ENCODE measurements at places on chromosomes 7 and 10. TPM values are rescaled to one million over a fixed set of nuclear protein-coding genes. Genes with fewer than 3 reads are reported as not detected.

Gene TAS2R5
- 2.2 TPM for total RNA-seq

DNA sequence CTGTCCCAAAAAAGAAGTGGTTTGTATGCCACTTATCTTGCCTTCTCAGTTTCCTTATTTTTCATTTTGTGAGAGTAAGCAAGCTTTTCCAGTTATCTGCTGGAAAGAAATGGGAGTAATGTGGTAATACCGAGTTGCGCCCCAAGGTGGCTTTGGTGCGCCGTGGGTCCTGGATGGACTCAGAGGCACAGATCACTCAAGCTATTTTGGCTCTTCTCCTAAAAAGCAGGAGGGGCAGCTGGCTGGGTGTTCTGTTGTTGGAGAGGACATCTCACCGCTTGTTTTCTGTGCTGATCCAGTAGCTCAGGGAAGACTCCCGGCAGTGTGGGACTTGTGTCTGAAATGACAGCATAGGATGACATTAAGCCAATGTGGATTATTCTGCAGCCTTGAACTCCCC is 16.4 kb downstream of the PRKRIP1 start:
- no peaks in the 10 kb centered on the region for H3K27me3 ChIP-seq
- H3K27ac ChIP-seq = no peak overlapping the region
- H3K36me3 ChIP-seq = peaks cover 88% of the 10 kb centered on the region
- H3K4me1 ChIP-seq = no peaks in the 10 kb centered on the region
- no peak overlapping the region for H3K4me3 ChIP-seq

DNA sequence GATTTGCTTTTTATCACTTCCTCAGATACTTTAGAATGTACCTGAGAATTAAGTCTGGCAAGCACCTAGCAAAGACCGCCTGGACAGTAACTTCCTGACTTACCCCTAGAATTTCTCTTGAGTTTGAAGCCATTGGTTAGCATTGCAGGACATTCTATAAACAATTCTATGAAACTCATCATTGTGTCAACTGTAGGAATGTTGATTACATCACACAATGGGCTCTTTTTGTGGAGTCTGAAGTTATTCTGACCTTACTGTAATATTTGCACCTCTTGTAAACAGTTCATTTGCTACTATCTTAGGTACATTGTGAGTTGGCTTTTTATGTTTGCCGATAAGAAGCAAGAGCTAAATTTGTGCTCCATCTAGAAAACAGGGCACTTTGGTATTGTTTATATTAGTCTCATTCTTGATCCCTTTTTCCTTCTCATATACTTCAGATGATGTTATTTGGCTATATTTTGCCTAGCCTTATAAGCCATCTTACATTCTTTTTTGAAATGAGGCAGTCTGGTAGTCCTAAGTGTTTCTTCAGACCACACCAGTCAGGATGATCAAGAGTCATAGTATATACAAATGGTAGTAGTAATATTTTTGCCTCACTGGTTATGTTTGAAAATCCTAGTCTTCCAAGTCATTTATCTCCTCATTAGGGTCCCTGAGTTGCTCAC is 52.4 kb downstream of the CASD1 start:
- H3K4me3 ChIP-seq = no peak overlapping the region
- H3K27ac ChIP-seq = no peak overlapping the region
- no peaks in the 10 kb centered on the region for H3K27me3 ChIP-seq
- peaks cover 10% of the 10 kb centered on the region for H3K36me3 ChIP-seq
- no peak for DNase-seq
- no peaks in the 10 kb centered on the region for H3K4me1 ChIP-seq

GRCh38 chr10:44427037-44427436 is 42.1 kb upstream of the CXCL12 start:
- H3K27me3 ChIP-seq = no peaks in the 10 kb centered on the region
- DNase-seq = no peak
- H3K36me3 ChIP-seq = no peaks in the 10 kb centered on the region
- H3K4me3 ChIP-seq = no peak overlapping the region
